PC-9 (cell line): ENCODE measurements at places on chromosomes 16 and 17. TPM values are rescaled to one million over a fixed set of nuclear protein-coding genes. Genes with fewer than 3 reads are reported as not detected.

- no peak for DNase-seq
Observed at GRCh38 chr16:19172098-19172780, 4.2 kb downstream of the SYT17 start.

- no peak for DNase-seq
Observed at GRCh38 chr16:27483088-27483437, 66.7 kb downstream of the GTF3C1 start.

PRR11 gene
- total RNA-seq: 87.9 and 109 TPM in 2 replicates

- DNase-seq: no peak
Observed at GRCh38 chr17:19274893-19275292, 37.7 kb downstream of the EPN2 start.

TEKT5 gene
- total RNA-seq: 1.5 TPM in 1 of 2 replicates, not detected in the other

DNA sequence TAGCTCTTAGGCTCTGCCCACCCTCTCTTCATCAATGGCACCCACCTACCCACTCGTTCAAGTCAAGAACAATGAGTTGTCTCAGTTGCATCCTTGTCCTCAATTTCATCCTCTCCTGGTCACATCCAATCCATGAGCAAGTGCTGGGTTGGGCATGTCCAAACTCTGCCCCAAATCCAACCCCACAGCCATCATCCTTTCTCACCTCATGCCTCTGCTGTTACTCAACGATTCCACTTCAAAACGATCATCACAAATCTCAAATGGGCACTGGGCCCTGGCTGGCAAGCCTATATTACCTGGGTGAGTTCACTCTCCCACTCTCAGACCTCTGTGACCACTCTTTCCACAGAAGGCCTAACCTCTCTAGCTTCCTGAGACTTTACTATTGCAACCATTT lies 12.0 kb upstream of the TEX2 start:
- no peak for DNase-seq

DNA sequence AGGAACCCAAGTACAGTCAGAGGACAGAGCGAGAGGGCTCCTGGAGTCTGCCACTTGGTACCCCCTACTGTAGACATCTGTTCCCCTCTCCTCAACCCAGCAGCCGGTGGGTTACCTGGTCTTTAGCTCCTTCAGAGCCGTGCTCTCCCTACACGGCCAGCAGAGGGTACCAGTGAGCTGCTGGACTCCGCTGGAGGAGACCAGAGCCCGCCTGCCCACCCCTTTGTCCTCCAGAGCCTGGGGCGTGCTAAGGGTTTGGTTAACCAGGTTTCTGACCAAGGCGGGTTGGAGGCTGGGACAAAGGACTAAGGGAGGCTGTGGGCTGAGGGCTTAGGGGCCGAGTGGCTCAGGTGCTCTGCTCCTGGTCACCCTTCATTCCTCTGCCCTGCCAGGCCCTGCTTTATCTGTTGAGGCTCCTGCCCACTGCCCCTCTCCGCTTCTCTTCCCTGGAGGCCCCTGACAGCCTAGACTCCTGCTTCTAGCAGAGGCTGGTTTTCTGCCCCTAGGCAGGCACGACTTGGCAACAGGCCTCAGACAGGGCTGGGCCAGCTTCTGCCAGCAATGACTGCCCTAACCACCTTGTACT lies 2.7 kb upstream of the HSD11B2 start:
- peak; percentile 59 for DNase-seq

DNA sequence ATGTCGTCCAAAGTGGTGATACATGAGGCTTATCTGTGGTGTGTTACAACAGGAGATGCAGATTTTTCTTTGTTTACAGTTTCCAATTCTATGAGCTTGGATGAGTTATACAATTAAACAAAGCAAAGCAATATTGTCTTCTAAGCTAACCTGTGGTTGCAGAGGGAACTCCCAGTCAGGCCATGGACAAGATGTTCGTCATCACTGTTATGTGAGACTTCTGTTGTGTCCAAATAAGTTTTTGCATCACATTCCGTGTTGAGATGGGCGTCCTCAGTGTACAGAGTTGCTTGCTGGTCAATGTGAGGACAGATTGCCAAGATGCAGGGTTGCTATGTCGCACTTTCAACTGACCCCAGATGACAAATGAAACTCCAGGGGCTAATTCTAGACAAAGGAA lies 189.3 kb downstream of the IRF8 start:
- DNase-seq: no peak

DNA sequence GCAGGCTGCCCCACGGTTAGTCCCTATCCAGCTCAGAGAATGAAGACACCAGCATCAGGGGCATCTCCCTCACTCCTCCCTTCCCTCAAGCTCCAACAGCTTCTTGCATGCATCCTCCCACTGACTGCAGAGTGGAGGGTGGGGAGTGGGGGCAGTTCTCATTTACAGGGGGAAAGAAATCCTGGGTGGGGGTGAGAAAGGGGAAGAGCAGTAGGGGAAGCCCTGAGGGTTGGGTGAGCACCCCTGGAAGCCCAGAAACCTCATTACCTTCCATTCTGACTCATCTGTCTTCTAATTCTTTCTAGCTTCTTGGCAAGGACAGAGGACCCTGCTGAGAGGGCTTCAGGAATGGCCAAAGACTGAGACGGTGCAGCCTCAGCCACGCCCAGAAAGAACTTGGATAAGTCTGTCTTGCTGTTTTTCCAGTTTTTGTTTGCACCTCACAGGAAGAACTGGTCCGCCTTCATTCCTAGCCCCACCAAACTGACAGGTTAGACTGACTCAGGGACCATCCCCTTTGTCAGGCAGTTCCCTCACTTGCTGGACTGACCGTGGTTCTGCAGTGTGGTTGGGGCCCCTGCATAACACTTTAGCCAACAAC lies 52.5 kb upstream of the WSB1 start:
- peak; percentile 99 for DNase-seq

GRCh38 chr17:1625053-1625452 lies 3.6 kb downstream of the SLC43A2 start:
- DNase-seq: no peak

- DNase-seq: peak; percentile 97
Observed at GRCh38 chr17:75124041-75124818, 7.3 kb downstream of the NT5C start.

DNA sequence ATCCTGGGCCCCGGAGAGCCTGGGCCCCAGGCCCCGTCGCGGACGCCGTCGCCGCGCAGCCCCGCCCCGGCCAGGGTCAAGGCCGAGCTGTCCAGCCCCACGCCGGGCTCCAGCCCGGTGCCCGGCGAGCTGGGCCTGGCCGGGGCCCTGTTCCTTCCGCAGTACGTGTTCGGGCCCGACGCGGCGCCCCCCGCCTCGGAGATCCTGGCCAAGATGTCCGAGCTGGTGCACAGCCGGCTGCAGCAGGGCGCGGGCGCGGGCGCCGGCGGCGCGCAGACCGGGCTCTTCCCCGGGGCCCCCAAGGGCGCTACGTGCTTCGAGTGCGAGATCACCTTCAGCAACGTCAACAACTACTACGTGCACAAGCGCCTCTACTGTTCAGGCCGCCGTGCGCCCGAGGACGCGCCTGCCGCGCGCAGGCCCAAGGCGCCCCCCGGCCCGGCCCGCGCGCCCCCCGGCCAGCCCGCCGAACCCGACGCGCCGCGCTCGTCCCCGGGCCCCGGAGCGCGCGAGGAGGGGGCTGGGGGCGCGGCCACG lies 36.8 kb upstream of the ZC3H18 start:
- DNase-seq: no peak

BIRC5 gene
- 72.4 and 91.0 TPM in 2 replicates for total RNA-seq

HDAC5 gene
- total RNA-seq: 24.0 and 40.5 TPM in 2 replicates

- no peak for DNase-seq
Observed at GRCh38 chr17:72476575-72476986, 355.8 kb downstream of the SOX9 start.

GRCh38 chr16:4110680-4111079 lies 5.6 kb downstream of the ADCY9 start:
- DNase-seq: no peak

- no peak for DNase-seq
Observed at GRCh38 chr17:69058165-69058564, 2.6 kb downstream of the ABCA9 start.

- no peak for DNase-seq
Observed at GRCh38 chr17:80834893-80835275, 156.8 kb upstream of the CHMP6 start.

DNA sequence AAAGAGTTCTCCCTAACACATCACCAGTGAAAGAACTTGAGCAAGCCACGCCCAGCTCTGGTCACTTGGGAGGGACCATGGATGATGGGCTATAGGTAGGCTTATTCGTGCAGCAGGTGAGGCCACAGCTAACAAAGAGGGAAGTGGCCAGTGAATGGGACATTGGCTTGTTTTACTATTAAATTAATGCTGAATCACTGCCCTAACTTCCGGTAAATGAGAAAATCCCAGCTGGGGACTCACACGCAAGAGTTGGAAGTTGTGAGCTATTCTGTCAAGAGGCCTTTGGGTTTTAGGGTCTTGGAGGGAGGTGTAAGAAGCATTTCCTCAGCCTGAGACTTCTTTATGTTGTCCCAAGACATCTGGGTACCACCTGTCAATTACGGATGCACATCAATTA lies 315.3 kb downstream of the XYLT1 start:
- DNase-seq: no peak

ALDH3A1 gene
- 1,620 and 1,906 TPM in 2 replicates for total RNA-seq

DNA sequence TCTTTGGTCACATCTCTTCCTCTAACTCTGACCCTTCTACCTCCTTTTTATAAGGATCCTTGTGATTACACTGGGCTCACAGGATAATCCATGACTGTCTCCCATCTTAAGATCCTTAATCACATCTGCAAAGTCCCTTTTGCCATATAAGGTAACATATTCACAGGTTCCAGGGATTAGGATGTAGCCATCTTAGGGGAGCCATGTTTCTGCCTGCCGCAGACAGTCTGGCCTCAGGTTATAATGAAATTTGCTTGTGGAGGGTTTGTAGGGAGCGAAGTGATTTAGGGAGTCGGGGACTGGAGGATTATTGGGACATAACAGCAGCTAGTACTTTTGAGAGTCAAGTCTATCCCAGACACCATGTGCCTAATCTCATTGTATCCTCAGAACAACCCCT lies 7.7 kb downstream of the EEF2K start:
- no peak for DNase-seq

DNA sequence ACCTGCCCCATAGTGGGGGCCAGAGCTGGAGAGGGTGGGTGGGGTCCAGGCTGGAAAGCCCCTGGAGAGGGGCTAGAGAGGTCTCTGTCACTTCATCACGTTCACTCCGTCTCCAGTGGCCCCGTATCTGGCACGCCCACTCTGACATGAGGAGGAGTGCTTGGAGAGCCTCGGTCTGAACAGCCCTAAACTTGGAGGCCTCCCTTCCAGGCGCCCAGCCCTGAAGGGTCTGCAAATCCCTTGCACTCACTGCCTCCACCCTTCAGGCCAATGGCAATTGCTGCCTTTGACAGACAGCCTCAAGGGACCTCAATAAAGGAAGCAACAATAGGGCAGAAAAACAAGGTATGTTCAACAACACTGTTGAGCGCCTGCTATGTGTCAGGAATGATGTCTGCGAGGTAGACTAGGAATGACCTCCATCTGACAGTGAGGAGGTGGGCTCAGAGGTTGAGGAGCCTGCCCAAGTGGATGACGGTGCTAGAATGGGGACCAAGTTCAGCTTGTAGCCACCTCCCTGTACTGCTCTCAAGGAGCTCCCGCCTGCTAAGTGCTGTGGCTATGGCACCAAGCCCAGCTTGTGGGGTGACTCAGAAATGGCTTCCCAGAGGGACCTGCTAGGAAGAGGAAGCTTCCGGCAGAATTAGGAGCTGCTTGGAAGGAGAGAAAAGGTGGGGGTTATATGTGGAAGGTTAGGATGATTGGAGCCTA lies 2.9 kb upstream of the EPX start:
- DNase-seq: peak; percentile 67

DNA sequence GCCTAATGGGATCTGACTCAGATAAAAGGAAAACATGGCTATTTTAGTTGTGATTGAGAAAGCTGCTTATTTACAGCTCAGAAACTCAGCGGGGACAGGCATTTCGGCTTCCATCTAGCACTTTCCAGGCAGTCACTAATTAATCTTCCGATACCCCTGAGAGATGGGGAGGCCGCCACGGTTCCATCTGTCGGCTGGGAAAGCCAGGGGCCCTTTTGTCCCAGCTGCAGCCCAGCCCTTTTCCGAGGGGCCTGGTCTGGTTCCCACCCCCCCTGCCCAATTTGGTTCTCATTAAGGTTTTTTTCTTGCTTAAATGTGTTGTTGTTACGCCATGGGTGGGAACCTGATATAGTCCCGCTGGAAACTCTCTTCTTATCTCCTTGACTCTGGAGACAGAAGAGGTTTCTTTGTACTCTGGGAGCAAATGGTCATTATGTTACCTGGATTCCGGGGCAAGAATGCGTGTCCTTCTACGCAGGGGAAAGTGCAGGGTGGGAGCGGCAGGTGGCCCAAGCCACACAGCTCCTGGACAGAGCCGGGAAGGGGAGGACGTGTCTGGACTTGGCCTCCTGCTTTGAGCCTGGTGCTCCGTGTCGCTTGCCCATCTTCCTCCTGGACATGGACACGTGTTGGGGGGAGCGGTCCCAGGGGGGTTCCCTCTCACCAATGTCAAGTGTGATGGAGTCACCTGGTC lies 50.9 kb upstream of the GSE1 start:
- DNase-seq: no peak

PERCC1 gene
- not detected in 2 replicates for total RNA-seq
